Activated CD8-positive, alpha-beta memory T cell treated with anti-CD3 and anti-CD28 coated beads, Interleukin-2, amount 50 U/mL, for 4 hours (primary cell): ENCODE measurements at places on chromosomes 4 and X.

DNA sequence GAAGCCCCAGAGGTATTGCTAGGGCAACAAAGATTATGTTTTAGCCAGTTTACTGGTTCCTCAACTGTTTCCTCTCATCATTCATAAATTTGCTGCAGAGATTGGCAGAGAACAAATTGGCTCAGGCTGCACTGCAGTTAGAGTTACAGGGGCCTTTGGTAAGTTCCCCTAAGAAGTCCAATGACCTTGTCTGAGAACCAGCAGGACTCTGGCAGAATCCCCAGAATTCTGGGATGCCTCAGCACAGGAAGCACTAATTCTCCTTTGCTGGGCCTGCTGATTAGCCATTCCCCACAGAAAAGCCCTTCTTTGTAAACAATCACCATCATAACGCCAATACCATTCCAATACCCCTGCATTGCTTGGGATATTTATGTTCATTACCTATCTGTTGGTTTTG lies 151.3 kb downstream of the USP46 start:
- DNase-seq, result no peak

GRCh38 chr4:98932539-98932938 lies 3.6 kb upstream of the EIF4E start:
- DNase-seq, result no peak

- DNase-seq, result no peak
Observed at GRCh38 chr4:76714226-76714625, 183.7 kb downstream of the SOWAHB start.

DNA sequence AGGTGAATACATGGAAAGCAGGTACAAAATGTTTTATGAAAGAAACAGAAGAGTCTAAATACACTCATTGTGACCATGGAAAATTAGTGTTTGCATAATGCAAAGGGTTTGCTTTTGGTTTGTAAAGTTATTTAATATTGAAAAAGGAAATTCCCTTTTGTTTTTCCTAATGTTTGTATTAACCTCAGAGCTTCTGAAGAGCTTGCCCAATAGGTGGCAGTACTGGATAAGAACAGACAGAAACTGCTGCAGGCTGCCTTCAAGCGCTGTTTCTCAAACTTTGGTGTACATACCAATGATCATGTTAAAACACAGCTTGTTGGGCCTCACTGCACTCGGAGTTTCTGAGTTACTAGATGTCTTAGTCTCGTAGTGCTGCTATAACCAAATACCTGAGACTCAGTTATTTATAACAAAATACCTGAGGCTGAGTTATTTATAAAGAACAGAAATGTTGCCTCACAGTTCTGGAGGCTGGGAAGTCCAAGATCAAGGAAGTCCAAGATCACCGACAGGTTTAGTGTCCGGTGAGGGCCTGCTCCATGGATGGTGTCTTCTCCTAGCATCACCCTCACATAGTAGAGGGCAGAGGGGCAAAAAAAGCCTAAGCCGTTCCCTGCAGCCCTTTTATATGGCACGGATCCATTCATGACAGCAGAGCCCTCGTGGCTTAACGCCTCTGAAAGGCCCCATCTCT lies 54.2 kb downstream of the SUPT20HL2 start:
- no peak for DNase-seq

DNA sequence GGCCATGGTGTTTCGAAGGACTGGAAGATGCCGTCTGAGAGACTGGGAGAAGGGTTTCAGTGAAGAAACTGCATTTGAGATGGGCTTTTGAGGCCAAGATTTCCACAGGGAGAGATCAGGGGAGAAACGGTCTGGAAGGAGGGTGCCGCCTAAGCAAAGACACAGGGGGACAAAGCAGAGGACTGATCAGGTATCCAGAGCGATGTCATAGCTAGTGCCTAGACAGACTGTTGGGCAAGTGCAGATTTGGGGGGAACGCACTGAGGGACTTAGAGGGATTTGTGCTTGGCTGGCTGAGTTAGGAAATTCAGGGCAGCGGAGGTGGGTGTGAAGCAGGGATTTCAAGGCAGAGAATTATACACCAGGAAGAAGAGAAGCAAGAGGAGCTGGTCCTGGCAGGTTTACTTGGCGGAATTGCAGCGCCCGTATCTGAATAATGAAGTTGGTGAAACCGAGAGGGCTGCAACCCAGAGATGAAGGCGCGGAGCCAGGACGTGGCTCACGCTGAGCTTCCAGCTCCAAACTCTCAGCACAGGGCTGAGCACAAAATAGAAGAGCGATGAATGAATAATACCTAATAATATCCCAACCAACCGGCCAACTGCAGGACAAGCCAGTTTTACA lies 106.9 kb downstream of the MAML3 start:
- no peak for DNase-seq

DNA sequence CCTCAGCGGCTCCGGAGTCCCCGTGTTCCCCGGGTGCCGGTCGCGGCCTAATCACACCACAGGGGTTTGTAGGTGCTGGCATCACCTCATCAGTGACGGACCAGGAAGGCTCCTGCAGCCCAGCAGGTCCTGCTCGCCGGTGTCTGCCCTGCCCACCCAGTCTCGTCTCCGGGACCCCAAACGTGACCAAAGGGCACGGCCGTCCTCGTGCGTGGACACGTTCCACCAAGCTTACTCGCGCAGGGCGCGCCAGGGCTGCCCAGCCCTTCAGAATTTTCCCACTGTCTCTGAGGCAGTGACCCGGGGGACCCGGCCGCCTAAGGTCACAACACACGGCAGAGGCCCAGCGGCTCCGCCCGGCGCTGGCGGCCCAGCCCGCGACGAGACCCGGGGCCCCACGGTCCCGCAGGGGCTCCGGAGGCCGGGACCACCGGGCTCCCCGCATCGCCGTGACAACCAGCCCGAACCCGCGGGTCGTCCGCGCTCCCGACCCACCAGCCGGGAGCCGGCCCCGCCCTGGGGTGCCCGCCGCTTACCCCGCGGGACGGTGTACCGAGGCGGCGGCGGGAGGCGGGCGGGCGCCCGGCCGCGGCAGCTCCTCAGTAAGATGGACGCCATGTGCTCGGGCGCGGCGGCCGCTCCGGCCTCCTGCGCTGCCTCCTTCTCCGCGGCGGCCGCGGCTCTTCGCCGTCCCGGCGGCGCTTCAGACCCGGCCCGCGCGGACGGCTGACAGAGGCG lies 454 bp downstream of the LETM1 start:
- peak; percentile 24 for DNase-seq

DNA sequence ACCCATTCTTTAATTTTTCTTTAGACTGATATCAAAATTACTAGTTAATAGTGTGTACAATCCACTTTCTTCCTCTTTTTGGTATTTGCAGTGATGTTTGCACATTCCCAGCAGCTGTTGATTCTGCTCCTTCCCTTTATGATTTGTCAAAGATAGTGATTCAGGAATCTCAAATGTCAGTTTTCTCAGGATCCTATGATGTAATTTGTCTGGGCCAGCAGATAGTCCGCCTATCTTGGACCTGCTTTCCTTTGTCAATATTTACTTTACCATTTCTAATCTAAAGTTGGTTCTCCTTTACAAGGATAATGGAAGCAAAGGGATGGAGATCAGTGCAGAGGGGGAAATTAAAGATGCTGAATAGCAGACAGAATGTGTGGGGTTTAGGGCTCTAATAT lies 122.1 kb downstream of the REELD1 start:
- no peak for DNase-seq

DNA sequence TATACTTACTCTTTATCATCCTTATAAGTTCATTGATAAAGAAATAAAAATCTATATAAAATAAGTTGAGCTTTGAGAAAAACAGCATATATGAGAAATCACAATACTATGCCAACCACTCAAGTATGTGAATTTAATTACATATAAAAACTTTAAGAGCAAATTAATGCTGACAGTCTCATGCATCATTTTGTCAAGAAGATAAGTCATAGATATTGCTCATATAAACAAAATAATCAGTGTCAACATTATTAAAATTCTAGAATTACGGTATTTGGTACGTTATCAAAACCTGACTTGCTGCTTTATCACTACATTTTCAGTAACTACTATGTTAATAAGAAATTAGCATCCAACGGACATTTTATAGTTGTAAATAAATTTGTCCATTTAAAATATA lies 111.2 kb downstream of the FBXO8 start:
- no peak for DNase-seq

DNA sequence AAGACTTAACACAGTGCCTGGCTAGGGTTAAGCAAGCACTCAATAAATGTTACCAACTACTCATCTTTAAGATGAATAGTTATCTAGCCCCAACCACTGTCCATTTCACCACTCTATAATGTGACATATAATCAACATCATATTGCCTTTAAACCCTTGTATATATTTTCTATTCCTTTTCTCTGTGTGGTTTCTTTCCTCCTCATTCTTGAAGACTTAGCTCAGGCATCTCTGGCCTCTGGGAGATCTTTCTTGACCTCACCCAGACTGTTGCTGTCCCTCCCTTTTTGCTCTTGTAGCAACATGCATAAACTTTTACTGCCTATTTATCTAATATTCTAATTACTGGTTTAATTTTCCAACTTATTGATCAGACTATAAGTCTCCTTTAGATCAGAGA lies 249.9 kb upstream of the MAB21L2 start:
- DNase-seq, result no peak

DNA sequence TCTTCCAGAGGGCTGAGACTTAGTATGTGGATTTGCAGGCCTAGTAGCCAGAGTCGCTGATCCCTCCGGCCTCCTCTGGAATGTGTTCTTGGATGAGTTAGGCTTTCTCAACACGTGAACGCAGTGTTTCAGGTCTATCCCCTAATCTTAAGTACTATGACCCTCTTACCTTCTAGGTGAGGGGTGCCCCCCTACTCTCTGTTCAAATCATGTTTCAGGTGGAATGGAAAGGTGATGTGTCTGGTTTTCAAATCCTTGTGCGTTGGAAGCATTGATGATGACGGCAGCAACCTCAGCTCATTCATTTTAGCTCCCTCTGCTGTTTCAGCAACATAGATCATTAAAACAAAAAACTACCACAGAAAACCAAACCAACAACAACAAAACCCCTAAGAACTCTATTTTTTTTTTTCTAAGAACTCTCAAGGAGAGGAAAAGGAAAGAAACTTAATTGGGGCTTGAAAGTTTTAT lies 56.4 kb downstream of the RWDD4 start:
- DNase-seq, result no peak

DNA sequence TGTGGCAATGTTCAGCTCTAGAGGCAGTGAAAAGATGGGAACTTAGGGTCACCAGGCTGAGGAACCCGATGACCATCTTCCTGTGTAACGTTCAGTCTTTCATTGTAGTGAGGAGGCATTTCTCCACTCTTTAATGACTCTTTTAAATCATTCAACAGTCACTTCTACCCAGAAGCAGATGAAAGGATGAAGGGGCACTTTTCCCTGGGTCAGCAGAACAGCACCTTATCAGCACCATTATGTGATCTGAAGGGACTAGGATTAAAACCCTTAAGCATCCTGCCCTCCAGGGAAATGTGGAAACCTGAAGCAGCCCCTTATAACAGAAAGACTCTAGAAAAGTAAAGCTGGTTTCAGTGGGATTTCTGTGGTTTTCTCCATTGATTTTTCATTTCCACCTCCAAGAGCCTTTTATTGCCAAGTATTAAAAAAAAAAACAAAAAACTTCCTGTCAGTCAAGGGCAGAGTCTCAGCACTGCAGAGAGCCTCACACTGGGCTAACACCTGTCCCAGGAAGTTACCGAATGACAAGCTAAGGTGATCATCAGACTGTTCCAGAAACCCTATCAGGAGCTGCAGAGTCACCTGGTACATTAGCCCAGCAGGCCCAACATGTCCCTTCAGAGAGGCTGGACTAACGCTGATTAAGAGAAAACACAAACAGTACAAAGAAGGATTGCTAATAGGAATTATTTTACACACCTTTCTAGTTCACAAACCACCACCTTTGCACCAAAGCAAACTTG lies 185.9 kb downstream of the SHROOM3 start:
- no peak for DNase-seq

- no peak for DNase-seq
Observed at GRCh38 chrX:102833136-102833535, 103.9 kb upstream of the RAB40AL start.

DNA sequence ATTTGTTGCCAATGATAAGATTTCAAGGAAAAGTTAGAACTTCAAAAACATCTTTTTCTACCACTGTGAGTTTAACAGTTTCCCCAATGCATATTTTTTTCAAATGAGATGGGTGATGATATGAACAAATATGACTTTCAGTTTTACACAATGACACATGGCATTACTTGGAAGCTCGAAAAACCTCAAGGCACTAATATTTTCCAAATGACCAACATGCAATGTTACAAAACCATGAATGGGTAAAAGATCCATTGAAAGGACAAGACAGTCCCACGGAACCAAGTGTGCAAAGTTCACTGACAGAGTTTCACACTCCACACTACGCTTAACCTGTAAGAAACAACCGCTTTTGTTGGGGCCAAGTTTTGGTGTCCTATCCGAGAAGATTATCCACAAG lies 84.5 kb downstream of the CD99L2 start:
- no peak for DNase-seq

DNA sequence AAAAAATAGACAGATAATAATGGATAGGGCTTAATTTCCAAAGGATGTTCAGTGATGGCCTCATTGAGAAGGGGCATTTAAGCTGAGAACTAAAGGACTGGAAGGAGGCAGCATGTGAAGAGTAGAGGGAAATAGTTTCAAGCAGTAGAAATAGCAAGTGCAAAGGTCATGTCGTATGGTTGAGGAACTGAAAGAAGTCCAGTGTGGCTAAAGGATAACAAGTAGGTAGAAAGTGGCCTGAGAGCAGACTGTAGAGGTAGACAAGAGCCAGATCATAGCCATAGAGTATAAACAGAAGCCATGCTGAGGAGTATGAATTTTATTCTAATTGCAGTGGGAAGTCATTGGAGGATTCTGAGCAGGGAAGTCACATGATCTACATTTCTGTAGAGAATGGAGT lies 72.3 kb downstream of the GRIA3 start:
- DNase-seq, result no peak

- no peak for DNase-seq
Observed at GRCh38 chrX:49192722-49193328, 6.7 kb upstream of the PRICKLE3 start.

DNA sequence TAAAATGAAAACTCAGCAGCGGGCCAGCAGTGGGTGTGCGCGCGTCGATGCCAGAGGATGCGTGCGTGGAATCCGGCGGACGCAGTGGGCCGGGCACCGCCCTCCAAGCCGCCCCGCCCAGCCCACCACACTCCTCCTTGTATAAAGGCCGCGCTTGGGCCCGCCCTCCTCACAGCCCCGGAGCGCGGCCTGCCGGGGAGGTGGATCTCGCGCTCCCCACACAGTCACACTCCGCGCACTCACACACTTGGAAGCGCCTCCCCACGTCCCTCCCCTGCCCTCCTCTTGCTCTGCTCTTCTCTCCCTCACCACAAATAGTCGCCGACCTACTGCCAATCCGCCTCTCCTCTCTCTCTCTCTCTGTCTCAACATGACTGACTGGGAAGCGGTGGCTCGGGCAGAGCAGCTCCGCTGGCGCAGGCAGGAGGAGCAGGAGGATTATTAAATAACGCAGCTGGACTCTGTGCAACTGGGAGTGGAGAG lies at the start of gene CCSER1:
Gene CCSER1, plus strand, starts transcription at position 172 of the 483 bp plus-strand sequence.
- DNase-seq, result peak; percentile 15

- DNase-seq, result no peak
Observed at GRCh38 chrX:14030174-14030530, 460 bp upstream of the GEMIN8 start.

GRCh38 chr4:76804096-76804495 lies 93.8 kb downstream of the SOWAHB start:
- no peak for DNase-seq

GRCh38 chr4:120400441-120400840 lies 333.8 kb upstream of the MAD2L1 start:
- DNase-seq, result no peak

GRCh38 chr4:177001271-177002175 lies 208.8 kb upstream of the VEGFC start:
- no peak for DNase-seq
